GM04503 (cell line): ENCODE measurements at places on chromosomes 1 and 21.

DNA sequence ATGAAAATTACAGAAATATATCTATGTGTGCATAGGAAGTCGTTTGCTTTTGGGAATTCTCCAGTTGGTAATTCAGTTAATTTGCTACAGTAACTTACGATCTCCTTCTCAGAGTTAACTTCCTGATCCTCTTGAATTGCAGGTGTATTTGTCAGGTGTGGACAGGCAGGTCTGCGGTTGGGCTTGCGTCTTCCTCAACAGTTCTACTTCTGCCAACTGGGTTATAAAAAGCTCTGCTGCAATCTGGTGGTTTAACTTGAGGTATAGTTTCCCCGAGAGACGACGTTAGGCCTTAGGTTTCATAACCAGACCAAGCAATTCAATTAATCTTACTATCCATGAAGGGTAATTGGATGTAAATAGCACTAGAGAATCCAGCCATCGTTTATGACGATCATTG is 88.2 kb downstream of the GABPA start:
- DNase-seq: no peak

DNA sequence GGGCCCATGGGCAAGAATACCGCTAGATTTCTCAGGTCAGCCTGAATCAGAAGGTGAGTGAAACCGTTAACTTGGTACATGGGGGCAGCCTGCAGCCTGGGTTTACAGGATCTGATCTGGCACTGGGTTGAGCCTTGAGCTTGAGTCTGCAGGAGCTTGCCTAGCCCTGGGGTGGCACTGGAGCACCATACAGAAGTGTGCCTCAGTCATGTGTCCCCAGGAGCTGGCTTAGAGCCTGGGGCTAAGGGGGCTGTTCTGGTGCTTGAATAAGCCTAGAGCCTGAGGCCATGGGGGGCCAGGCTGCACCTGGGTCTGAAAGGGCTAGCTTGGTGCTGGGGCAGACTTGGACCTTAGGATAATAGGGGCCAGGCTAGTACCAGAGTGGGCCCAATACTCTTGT is 457.2 kb upstream of the PBX1 start:
- no peak for DNase-seq

DNA sequence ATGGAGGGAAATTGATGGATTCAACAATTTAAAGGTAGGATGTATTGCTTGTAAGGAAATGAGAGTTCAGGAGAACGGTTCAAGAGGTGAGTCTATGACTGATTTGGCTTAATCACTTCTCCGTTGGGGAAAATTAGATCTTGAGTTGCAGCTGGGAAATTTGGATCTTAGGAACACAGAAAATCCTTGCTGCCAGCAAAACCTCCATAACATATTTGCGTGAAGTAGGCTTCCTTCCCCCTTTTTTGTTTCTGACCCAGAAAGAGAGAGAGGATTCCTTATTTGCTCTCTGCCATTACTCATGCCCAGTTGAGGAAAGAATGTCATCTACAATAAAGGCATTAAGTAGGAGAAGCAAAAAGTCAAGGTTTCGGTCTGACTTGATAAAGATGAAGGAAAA is 73.5 kb upstream of the PDC start:
- no peak for DNase-seq

- DNase-seq: no peak
Measured at GRCh38 chr1:39529901-39530535, 38.6 kb downstream of the BMP8A start.

- no peak for DNase-seq
Measured at GRCh38 chr1:210992837-210993236, 141.1 kb downstream of the KCNH1 start.

GRCh38 chr1:7827126-7827955 is 25.5 kb downstream of the UTS2 start:
- no peak for DNase-seq

DNA sequence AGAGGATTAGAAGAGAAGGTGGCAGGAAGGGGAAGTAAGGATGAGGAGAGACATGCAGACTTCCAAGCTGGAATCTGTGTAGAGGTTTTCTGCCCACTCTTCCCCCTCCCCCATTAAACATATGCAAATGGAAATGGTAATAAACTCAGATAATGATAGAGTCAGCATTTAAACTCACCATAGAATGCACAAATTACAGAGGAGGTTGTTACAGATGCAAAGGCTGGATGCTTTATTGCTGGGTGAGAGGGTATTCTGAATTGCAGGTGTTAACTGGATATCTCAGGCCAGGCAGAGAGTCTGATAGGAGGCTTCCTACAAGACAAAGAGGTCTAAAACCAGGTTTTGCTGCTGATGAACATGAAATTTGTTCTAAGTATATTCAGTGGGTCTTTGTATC is 372.5 kb downstream of the SEC16B start:
- DNase-seq: no peak

- no peak for DNase-seq
Measured at GRCh38 chr1:59083946-59084865, 212.7 kb upstream of the FGGY start.

- peak; percentile 53 for DNase-seq
Measured at GRCh38 chr1:59393211-59394180, 96.6 kb downstream of the FGGY start.

- no peak for DNase-seq
Measured at GRCh38 chr1:15465674-15466073, 9.1 kb downstream of the CELA2A start.

- peak; percentile 68 for DNase-seq
Measured at GRCh38 chr1:54253480-54253879, 53.5 kb downstream of the MRPL37 start.

DNA sequence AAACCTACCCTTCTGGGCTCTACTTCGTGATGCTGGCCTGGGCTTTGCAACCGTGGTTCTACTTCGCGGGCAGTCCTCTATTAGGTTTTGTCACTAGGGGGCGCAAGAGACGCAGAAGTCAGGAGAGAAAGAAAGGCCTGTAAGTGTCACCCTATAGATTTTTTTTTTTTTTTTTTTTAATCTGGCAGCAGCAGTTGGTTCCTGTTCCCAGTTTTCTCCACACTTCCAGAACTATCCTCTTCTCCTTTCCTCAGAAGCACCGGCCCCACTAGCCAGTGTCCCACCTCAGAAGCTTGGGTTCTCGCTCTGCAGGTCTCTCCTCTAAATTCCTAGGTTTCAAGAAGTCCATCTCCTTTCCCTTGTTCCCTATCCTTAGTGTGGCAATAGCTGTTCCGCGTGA is 9.1 kb upstream of the LCE2D start:
- DNase-seq: no peak

- no peak for DNase-seq
Measured at GRCh38 chr21:29423099-29423870, 124.6 kb downstream of the BACH1 start.

DNA sequence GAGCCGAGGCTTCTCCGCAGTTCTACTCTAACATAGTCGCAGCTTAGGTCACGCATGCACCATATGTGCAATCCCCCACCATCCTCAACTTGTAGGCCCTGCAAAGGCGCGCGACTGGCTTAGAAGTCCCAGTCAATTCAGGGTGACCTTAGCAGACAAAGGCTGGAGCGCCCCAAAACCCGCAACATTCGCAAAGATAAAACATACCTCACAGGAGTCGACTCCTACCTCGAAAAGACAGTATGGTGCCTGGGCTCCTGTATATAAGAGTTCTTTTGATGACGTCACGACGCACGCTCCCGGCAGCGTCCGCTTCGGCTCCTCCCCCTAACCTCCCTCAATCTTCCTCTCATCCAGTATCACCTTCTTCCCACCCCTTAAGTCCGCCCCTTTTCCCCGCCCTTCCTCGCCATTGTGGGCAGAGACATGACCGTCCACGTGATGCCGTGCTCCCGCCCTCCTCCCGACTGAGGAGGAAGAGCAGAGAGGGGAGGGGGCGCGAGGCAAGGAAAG is at the start of gene GAS5:
Gene GAS5, minus strand, starts transcription at position 237 of the 513 bp plus-strand sequence.
- peak; percentile 96 for DNase-seq

DNA sequence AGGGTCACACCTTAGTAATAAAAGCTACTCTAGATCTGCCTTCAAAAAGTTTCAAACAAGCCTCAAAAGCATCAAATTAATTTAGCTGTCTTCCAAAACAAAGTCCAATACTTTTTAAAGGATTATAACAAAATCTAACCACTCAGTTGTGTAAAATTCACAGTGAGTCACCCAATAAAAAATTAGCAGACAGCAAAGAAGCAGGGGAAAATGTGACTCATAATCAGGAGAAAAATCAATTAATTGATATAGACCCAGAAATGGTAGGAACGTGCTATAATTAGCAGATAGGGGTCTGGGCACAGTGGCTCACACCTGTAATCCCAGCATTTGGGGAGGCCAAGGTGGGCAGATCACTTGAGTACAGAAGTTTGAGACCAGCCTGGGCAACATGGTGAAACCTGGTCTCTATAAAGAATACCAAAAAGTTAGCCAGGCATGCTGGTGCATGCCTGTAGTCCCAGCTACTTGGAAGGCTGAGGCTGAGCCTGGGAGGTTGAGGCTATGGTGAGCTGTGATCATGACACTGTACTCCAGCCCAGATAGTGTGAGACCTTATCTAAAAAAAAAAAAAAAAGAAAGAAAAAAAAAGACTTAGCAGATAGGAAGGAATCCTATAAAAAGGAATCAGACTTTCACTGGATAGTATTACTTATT is 8.1 kb upstream of the MYOG start:
- no peak for DNase-seq

DNA sequence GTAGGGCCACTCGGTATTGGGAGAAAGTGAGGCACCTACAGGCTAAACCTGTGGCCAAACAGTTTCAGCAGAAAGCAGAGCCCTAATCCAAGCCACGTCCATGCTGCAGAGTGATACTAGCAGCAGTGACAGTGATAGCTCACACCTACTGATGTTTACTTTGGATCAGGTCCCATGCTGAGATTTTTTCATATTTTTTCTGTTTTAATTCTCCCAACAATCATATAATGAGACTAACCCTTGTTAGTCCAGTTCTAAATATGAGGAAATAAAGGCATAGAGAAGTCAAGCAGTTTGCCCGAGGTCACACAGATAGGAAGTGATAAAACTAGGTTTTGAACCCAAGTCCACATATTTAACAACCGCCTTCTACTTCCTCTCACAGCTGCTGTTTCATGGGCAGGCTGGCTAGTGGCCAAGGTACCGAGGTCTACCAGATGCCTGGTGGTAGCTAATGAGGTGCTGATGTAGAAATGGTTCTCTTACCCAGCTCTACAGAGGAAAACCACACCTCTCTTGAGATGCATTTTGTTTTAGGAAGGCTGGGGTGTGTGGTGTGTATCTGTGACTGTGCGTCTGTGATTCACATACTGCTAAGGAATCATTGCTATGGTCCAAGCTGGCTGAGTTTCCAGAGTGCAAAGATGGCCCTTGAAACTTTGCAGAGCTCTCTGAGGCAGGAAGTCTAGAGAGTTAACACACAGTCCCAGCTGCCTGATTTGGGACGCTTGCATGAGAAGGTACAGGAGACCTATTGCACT is 80.3 kb upstream of the ARTN start:
- peak; percentile 86 for DNase-seq

GRCh38 chr1:119250299-119250698 is 109.8 kb upstream of the WARS2 start:
- no peak for DNase-seq

DNA sequence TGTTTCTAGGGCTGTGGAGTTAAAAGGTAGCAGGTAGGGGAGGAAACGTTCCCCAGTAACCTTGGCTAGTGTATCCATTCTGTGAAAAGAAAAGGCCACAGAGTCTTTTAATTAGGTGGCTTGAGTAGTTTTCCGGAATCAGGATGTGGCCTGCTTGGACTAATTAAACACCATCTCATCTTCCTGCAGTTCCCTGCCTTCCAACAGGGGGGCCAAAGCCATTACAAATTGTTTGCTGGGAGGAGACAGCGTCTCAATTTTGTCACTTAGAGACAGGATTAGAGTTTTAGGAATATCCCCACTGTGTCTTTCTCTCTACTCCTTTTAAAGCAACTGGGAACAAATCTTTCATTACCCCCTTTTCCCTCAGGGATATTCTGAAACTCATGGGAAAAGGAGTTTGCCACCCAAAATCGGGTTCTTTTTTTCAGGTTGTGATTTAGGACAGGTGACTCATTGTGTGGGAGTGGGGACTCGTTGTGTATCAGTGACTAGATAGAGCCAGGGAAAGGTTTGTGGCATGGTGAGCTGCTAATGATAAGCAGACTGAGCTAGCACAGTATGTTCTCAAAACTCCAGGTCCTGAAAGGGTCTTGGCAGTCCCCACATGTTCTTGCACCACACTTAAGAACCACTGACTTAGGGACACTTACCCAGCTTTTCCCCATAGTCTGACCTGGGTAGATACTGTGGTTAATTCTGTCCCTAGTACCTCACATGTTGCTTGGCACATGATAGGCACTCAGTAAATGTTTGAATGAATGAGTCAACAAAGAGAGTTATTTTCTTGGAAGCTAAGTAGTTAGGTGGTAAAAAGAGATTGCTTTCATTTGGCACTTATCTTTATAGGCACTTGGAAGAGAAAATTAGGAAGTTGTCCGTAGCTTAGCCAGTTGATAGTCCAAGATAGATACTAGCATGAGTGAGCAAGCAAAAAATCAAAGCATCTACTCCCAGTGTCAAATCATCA is 22.5 kb downstream of the INTS3 start:
- DNase-seq: no peak

- DNase-seq: no peak
Measured at GRCh38 chr21:16538405-16538804, 808.6 kb downstream of the USP25 start.

DNA sequence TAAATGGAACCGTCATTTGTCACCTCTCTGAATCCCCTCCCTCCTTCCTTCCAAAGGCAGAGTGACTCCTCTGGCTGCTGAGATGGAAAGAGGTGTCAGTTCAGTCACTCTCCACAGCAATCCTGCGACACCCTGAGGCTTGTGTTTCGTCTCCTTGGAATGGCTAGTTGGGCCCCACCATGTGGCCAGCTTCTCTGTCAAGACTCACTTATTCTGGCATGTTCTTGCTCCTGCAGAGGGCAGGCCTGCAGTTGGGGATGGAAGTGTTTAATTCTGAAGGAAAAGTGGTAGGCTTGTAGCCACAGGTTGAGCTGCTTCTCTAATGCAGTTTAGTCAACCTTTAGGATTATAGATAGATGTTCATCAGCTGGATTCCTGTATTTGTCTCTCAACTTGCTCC is 149.6 kb downstream of the LMO4 start:
- no peak for DNase-seq

DNA sequence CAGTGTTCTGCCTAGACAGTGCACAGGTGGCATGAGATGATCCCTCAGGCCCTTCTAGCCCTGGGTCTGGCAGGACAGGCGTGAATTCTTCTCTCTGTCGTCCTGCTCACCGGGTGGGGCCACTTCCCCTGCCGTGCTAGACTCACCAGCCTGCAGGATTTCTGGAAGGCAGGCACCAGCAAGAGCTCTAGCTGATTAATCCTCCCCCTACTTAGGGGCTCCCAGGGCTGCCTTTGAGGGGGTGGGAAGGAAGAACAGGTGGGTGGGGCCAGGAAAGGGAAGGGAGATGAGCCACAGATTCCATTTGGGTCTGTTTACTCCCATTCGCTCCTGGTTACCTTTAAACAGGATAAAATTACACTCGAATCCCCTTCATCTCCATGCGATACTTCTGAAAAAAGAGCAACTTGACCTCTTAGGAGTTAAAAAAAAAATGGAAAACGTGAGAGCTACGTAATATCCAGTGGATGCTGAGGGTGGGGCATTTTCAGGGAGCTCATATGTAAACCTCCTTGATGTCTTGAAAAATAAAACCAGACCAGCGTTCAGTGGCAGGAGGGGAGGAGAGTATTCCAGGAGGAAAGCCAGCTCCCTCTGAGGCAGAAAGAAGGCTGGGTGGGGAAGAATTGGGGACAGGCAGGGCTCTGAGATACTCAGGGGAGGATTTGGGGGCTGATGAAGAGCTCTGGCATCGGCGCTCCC is 665.5 kb downstream of the PTPRU start:
- no peak for DNase-seq

GRCh38 chr1:119366424-119366823 is 2.2 kb upstream of the HAO2 start:
- no peak for DNase-seq
